Activated gamma-delta T cell treated with anti-CD3 and anti-CD28 coated beads, Interleukin-2, amount 50 U/mL, for 16 hours (primary cell): ENCODE measurements at places on chromosomes 4 and X.

- no peak for DNase-seq
These were observed 33.4 kb downstream of the C4orf54 start for GRCh38 chr4:99624141-99624719.

GRCh38 chr4:115678425-115678941 lies 565.1 kb upstream of the NDST4 start:
- no peak for DNase-seq

GRCh38 chrX:56833626-56834025 lies 104.6 kb downstream of the NBDY start:
- no peak for DNase-seq

GRCh38 chr4:109077505-109077904 lies 225.0 kb downstream of the COL25A1 start:
- no peak for DNase-seq

DNA sequence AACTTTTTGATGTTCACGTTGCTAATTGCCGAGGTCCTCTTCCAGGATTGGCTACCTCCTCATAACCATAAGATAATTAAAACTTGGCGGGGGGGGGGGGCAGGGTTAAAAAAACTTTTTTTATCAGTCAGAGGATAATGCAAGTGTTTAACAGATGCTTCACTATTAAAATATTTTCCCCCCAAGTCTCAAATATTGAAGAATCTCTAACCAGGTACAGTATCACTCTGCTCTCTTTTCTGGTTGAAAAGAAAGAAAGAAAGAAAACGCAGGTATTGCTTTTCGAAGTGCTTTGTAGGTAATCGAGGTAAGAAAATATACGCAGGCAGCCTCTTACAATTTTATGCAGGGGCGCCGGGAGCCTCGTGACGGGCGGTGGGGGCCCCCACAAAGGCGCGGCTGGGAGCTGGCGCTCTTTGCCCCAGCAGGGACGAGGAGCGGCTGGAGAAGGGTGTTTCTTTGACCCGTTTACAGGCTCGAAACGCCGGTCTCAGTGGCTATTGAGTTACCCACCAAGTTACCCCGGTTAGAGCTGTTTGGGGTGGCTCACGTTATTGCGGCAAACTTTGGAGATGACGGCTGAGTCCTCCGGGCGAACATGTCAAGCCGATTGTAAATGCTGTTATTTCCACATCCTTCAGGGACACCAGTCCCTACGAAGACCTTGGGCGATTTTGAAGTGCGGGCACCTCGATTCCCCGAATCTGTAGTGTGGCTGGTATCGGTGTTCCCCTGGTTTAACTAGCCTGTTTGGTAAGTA lies 477 bp upstream of the HAND2 start:
- DNase-seq = no peak

DNA sequence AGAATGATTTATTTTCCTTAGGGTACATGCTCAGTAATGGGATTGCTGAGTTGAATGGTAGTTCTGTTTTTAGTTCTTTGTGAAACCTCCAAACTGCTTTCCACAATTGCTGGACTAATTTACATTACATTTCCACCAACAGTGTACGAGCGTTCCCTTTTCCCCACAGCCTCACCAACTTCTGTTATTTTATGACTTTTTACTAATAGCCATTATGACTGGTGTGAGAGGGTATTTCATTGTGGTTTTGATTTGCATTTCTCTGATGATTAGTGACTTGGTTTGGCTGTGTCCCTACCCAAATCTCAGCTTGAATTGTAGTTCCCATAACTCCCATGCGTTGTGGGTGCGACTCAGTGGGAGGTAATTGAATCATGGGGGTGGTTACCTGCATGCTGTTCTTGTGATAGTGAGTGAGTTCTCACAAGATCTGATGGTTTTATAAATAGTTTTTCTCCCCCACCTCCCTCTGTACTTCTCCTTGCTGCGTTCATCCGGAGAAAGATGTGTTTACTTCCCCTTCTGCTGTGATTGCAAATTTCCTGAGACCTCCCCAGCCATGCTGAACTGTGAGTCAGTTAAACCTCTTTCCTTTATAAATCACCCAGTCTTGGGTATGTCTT lies 95.1 kb downstream of the GBA3 start:
- no peak for DNase-seq

DNA sequence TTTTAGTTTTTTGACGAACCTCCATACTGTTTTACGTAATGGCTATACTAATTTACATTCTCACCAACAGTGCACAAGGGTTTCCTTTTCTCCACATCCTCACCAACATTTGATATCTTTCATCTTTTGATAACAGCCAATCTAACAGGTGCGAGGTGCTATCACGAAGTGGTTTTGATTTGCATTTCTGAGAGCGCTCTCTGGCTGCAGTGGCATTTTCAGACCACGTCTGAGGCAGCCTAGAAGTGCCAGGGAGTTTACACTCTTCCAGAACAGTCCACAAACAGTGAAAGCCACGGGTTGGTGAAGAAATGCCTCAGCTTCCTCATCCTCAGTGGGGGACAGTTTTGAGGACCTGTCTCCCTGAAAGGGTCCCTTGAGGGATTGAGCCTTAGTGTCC lies 471.0 kb downstream of the BCOR start:
- no peak for DNase-seq

- no peak for DNase-seq
These were observed 1.6 kb downstream of the SLC49A3 start for GRCh38 chr4:687048-687970.

GRCh38 chrX:123324625-123325024 lies 140.5 kb downstream of the GRIA3 start:
- no peak for DNase-seq

GRCh38 chrX:110692866-110693265 lies 102.8 kb downstream of the CHRDL1 start:
- no peak for DNase-seq

DNA sequence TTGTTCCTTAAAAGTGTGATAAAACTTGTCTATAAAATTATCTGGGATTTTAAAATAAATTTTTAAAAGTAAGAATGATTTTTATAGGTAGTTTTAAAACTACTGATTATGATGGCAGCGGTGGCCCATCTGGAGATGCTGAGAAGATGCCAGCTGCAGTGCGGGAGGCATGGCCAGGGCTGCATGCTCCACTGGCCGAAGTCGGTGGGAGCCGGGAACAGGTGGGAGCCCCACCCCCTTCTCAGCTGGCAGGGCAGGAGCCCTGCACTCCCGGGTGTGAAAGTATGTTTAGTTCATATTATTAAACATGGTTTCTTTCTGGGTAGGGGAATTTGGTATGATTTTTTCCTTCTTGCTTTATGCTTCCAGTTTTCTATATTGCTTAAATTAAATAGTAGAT lies 63.8 kb downstream of the CORIN start:
- DNase-seq = no peak

GRCh38 chrX:140249088-140249487 lies 255.8 kb downstream of the SOX3 start:
- DNase-seq = no peak

DNA sequence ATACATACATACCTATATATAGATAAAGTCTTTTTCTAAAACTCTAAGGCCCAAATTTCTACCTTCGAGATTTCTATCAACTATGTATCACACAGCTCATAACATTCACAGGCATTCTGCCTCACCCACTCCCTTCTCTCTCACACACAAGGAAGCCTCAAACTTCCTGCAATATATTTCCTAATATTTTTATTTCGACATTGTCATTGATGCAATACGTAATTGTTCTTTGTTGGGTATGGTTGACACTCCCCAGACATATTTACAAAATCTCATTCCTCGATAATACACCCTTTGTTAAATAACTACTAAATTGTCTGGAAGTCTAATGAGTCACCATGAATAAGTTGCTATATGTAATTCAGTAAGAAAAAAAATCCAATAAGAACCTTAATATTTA lies 143.5 kb downstream of the HNRNPD start:
- no peak for DNase-seq

- no peak for DNase-seq
These were observed 19.9 kb downstream of the ARSJ start for GRCh38 chr4:113959539-113959937.

- no peak for DNase-seq
These were observed 8.5 kb downstream of the TMEM184C start for GRCh38 chr4:147625733-147626132.

GRCh38 chr4:31327031-31327430 lies 606.9 kb downstream of the PCDH7 start:
- DNase-seq = no peak

DNA sequence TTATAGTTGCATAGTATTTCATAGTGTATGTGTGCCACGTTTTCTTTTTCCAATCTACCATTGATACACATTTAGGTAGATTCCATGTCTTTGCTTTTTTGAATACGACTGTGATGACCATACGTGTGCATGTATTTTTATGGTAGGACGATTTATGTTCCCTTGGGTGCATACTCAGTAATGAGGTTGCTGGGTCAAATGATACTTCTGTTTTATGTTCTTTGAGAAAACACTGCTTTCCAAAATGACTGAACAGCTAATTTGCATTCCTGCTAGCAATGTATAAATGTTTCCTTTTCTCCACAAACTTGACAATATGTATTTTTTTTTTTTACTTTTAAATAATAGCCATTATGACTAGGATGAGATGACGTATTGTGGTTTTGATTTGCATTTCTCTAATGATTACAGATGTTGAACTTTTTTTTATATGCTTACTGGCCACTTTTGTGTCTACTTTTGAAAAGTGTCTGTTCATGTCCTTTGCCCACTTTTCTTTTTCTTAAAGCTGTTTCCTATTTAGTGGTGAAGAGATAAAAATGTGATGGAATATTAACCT lies 969.5 kb upstream of the NDST4 start:
- no peak for DNase-seq

DNA sequence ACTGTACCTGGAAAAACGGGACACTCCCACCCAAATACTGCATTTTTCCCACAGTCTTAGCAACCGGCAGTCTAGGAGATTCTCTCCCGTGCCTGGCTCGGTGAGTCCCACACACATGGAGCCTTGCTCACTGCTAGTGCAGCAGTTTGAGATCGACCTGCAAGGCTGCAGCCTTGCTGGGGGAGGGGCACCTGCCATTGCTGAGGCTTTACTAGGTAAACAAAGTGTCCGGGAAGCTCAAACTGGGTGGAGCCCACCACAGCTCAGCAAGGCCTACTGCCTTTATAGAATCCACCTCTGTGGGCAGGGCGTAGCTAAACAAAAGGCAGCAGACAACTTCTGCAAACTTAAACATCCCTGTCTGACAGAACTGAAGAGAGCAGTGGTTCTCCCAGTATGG lies 205.2 kb downstream of the CHIC1 start:
- DNase-seq = no peak

GRCh38 chrX:107827852-107828251 lies 2.2 kb downstream of the MID2 start:
- no peak for DNase-seq

- no peak for DNase-seq
These were observed 11.8 kb upstream of the FGF13 start for GRCh38 chrX:138723301-138723700.

- no peak for DNase-seq
These were observed 222.8 kb downstream of the FRMPD4 start for GRCh38 chrX:12360986-12361598.

- DNase-seq = no peak
These were observed 66.1 kb downstream of the NR3C2 start for GRCh38 chr4:148376151-148376550.

DNA sequence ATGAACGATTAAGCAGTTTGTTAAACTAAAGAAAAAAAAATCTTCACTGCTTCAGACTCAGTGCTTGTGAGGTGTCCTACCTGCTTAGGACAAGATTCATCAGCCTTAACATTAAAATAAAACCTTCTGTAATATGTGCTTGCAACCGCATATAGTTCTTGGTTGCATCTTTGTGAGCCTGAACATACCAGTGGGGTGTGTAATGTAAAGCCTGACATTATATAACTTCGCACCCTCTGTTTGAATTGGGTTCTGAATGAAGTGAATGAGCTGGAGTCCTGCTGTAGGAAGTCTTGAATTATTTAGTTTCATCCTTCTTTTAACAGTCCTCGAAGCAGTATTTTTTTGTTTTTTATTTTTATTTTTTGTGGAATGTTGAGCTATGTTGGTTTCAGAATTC lies 3.1 kb downstream of the KDM6A start:
- DNase-seq = no peak

GRCh38 chr4:13547485-13548041 lies 3.3 kb upstream of the NKX3-2 start:
- DNase-seq = no peak

DNA sequence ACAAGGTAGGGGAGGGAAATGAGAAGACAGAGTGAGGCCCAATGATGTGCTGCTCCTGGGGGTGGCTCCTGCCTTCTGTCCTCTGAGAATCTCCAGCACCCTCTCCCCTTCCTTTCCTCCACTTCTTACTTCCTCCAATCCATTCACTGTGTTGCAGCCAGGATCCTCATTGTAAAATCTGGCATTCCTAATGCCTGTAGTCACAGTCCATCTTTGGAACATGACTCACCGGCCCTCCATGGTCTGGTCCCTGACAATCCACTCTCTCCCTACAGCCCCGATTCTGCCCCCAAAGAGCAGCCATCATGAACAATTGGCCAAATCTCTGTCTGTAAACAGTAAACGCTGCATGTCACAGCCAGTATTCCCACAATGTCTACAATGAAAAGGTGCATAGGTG lies 72.9 kb downstream of the CLNK start:
- no peak for DNase-seq

- DNase-seq = no peak
These were observed 553.8 kb upstream of the GNPDA2 start for GRCh38 chr4:45280121-45280520.

DNA sequence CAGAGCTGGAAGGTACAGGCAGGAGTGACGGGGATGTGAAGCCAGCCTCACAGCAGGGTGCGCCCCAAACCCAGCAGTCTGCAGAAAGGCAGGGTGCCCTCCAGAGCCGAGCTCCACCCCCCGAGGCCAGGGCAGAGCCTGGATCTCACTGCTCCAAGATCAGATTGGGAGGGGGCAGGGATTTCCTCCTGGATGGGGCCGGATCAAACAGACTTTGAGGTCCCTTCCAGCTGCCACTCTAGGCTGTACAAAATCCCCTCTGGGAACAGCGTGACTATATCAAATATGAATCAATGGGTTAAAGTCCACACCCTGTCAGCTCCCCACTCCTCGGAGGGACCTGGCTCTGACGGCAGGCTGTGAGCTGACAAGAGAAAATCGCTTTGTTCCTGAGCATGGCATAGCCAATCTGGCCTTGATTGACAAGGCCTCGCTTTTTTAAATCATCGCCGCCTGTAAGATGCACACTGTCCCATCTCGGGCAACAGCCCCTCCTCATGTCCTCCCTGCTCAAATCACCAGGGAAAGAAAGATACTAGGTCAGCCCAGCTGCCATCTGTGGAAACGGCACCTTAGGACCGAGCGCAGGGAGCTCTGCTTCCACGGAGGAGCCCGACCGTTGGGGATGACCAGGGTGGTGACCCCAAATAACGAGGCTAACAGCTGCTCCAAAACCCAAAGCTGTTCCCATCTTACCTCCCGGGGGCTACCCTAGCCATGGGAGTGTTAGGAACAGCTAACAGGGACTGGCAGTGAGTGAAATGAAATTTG lies 39.9 kb downstream of the PSAPL1 start:
- DNase-seq = no peak

- no peak for DNase-seq
These were observed 71.0 kb downstream of the PJA1 start for GRCh38 chrX:69093960-69094871.
